ENCODE measurements at places on chromosomes 3 and 15.

DNA sequence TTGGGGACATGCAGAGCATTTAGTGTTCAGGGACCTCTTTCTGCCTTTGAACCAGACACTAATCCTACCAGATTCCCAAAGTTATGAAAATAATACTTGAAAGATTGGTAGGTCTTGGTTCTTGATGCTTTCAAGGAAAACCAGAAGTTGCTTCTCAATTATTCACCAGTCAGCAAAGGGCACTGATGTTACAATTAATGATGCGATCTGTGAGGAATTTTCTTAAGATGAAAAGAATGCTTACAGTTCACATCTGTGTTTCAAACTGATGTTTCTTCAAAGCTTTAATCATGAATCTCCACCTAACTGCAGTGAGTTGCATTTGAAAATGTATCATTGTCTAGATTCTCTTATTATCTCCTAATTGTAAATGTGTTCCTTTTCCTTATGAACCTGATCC is 161.0 kb downstream of the NAALADL2 start:
- no peak for DNase-seq

DNA sequence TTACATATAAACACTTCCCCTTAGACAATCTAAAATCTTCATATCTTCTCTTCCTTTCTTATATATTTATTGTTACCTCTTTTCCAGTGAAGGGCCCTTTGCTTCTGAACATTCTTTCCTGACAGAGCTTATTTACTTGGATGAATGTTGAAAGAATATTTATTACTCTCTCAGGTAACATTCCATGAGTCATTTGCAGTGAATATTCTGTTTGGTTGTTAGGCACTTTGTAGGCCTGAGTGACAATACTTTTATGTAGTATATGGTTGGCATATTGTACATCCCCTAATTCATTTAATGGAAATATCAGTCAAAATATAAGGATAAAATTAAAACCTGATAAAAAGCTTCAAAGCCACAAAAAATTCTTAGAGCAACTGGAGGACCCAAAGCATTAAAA is 260.9 kb upstream of the KCNMB2 start:
- DNase-seq = no peak

DNA sequence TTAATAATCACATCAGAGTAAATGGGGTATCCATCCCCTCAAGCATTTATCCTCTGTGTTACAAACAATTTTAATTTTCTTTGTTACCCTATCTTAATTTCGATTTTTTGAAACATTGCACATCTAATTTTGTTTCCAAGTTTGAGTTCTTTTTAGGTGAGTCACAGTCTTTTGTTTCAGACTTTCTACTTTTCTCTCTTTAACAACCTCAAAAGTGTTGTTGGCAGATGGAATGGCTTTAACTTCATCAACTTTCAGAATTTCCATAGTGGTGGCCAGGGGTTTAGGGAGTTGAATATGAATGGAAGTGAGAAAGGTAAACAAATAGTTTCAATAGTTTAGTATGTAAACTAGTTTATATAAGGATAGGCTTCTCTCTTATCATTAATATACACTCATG is 223.0 kb upstream of the MLF1 start:
- DNase-seq = no peak

DNA sequence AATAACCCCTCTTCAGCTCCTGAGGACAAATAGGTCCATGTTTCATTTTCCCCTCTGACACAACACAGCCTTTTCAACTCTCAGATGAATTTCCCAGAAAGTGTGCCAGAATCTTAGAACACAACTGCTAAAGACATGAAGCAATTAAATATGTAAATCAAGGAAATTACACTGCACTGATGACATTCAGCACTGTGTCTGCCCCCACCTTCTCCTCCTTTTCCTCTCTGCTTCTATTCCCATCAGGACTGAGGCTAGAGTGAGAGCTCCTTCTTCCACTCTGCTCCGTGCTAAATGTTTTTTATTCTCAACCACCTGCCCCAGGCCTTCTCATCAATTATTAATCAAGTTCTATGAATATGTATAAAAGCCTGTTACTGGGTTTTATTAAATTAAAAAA is 596.1 kb downstream of the TUSC7 start:
- no peak for DNase-seq

- DNase-seq = no peak
Observed at GRCh38 chr15:39565851-39566250, 15.0 kb upstream of the THBS1 start.

- no peak for DNase-seq
Observed at GRCh38 chr3:15427981-15428380, 583 bp downstream of the EAF1 start.

DNA sequence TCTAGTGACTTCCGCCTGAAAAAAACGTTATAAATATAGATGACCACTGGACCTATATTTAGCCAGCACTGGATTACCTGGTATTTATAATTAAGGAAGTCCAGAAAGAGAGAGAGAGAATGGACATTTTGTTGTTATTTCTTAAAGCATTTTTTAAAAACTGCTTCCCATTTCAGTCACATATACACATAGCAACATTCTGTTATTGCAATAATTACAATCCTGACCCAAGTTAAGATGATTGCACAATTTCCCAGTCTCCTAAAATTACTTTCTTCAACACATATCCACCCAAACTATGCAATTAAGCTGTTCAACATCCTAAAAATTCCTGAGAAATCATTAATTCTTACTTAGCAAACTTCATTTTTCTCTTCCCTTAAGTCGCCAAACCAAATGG is 37.7 kb downstream of the PCSK6 start:
- no peak for DNase-seq

GRCh38 chr3:8741581-8742261 is 8.1 kb downstream of the CAV3 start:
- DNase-seq = peak; percentile 71

- DNase-seq = no peak
Observed at GRCh38 chr3:32089476-32089875, 16.9 kb upstream of the GPD1L start.

- DNase-seq = peak; percentile 12
Observed at GRCh38 chr3:169147238-169148008, 516.1 kb downstream of the MECOM start.

DNA sequence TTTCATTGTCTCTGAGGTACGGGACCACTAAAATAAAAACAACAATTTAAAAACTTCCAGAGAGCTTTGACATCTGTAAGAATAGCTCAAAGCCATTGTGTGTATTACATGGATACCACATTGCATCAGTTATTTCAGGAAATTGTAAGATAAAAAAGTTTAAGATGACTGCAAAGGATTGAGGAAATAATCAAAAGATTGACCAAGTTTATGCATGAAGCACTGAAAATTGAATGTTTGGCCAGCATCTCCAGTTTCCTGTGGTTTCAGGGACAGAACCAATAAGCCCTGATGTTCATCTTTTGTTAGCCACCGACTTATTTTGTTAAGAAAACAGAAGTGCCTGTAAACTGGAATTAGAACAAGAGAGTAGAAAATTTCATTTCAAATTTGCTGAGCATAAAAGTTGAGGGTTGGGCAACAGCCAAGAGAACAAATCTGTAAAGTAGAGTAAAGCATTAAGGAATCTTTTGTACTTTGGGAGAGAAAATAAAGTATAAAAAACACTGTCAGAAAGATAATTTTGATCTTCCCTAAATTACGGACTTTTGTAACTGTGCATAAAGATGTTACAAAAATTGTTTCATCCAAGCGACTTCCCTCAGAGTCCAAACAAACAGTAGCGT is 211.5 kb upstream of the P2RY1 start:
- no peak for DNase-seq

DNA sequence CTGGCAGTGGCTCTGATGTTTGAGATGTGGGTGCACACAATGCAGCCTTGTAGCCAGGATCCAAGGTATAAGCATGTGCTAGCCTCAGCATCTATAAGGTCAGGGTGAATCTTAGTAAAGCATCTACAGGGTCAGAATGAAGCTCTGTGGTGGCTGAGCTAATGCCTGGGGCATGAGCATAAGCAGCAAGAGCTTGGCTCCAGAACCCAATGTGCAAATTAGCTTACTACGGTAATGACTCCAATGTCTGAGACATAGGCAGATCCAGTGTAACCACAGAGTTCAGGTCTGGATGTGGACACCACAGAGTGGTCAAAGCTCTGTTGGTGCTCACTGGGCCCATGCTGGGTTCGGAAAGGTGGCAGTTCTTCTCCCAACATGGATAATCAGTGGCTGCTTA is 304.5 kb upstream of the NECTIN3 start:
- no peak for DNase-seq

- DNase-seq = peak; percentile 89
Observed at GRCh38 chr15:77633134-77633912, 611 bp upstream of the LINGO1 start.

- peak; percentile 79 for DNase-seq
Observed at GRCh38 chr3:184241447-184242296, 7.1 kb downstream of the ALG3 start.

DNA sequence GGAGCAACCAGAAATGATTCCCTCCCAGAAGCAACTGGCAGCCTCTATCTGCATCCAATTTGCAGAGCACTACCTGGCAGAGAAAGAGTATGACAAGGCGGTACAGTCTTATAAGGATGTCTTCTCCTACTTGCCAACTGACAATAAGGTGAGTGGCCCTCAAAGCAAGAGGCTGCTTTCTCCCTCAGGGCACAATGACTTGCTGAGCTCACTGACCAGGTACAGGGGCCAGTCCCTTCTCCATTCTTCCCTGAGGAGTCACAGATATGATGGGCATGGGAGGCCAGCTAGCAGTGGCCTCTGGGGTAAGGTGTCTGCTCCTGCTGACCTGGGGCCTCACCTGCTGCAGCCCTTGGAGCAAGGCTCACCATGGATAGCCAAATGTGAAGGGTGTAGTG is 20.3 kb downstream of the CSRNP1 start:
- no peak for DNase-seq

GRCh38 chr3:184602372-184603150 is 41.0 kb downstream of the EPHB3 start:
- DNase-seq = peak; percentile 50

GRCh38 chr3:169623971-169624370 is 39.5 kb downstream of the MECOM start:
- DNase-seq = no peak

DNA sequence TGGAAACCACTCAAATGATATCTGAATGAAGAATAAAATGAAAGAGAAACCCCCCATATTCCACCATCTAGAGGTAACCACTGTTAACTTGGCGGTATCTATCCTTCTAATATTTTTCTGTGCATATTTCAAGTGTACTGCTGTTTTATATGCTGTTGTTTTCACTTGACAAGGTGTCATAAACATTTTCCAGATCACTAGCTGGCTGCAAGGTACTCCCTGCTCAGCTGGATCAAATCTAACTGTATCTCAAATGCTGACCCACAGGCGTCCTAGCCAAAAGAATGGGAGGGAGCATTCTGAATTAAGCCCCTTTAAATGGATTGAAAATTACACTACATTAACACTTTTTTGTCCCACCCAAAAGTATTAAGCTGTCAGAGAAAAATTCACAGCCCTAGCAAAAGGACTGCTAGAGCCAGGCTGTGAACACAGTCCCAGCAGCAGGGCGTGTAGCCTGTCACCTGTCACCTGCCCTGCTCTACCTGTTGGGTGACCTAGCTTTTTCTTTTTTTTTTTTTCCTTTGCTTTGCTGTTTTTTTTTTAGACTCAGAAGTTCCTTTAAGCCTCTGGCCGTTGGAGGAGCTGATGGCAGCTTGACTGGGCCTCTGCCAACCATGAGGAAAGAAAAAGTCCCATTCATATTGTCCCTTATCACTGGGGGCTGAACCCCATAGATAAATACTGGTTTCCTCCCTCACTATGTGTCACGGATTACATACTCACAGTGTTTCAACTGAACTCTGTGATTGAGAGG is 93.7 kb upstream of the TSC22D2 start:
- no peak for DNase-seq

Data from adrenal gland (tissue), 19 donors.